ENCODE measurements at places on chromosomes 12 and 14.

DNA sequence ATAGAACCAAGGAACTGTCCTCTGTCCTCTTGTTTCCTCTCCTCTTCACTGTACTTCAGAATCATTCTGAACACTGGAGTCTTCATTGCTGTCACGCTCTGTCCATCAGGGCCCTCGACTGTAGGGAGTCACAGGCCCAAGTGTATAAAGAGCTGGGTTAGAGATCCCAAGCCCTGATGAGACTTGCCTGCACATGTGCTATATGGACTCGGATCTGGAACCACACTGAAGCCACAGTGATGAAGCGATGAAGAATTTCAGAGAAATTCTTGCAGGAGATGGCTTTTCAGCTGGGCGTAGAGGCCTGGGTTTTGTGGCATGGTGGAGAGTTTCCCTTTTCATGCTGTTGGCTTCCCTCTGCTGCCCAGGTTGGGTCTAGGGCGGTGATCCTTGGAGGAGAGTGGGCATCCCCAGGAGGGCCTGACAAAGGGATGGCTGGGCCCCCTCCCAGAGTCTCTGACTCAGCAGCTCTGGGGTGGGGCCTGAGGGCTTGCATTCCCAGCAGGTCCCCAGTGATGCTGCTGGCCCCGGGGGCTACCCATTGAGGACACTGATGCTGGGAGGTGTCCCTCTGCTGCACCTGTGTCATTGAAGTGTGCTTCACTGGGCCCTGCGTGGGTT lies 39.6 kb upstream of the YY1 start:
- DNase-seq: no peak

DNA sequence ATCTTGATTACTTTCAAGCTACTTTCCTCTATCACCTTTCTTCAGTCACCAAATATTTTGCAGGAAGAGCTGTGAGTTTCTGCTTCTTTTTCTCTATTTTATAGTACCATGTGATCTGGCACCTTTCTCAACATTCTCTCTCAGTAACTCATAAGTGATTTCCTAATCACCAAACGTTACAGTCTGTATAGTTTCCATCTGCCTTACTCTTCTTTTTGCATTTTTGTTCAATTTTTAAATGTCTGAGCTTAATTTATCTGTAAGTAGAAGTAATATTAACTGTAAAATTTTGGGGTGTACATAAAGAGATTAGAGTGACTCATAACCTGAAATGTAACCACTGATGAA lies 422.1 kb upstream of the SYT1 start:
- DNase-seq: no peak

GRCh38 chr12:111268738-111269572 lies 99.9 kb downstream of the PHETA1 start:
- DNase-seq: no peak

- DNase-seq: no peak
Measured at GRCh38 chr14:91008759-91009409, 51.6 kb downstream of the RPS6KA5 start.

- DNase-seq: no peak
Measured at GRCh38 chr12:30908722-30909348, 17.7 kb upstream of the TSPAN11 start.

DNA sequence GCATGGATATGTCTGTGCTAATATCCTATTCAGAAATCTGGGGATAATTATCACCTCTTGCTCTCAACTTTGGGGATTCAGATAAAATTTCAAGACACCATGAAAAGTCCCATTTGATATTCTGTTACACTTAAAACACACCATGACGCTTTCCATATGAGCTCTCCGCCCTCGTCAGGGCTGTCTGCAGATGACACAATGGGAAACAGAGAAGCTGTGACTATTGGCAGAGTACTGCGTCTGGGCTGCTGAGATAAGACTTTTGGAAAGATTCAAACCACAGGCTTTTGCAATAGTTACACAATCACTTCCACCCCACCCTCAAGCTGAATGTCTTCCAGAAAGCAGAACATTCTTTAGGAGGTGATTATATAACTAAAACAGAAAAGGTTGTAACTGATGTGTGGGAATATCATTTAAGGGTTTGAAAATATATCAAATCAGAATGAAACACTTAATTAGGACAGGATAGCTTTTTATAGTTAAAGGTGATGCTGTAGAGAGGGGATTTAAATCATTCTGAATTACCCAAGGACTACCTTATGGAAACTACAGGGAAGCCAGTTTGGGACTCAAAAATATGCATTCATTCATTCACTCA lies 75.3 kb upstream of the TMPO start:
- no peak for DNase-seq

DNA sequence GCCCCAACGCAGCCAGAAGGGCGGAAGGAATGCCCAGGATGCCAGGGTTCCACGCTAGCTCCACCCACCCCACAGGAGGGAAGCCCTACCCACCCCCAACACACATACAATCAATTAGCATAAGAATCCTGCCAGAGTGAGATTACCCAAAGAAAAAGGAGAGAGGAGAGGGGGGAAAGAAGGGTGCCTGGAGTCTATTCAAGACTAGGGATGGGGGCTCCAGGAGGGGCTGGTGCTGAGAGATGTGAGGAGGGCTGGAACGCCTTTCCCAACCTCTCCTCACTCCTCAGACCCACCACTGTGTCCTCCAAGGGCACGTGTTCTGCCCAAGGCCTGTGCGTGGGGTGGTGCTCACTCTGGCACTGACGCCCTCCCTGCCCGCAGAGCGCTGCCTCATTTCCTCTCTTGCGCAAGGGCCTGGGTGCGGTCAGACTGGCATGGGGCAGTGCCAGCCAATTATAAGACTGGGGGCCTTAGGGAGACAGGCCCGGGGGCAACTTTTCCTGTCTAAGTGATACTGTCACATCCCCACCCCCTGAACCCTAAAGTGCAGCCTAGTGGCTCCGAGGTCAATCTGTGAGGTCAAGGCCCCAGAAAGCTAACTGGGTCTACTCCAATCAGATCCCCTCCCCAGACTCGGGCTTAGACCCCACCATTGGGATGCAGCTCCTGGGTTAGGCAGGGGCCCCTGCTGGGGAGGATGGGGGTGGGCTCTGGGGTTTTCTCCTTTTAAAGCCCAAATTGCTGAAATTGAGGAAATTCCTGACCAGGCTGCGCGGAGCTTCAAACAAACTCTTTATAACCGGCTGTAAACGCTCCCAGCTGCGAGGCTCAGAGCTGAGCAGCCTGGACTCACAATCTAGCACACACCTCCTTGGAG lies 10.2 kb upstream of the ITGB7 start:
- DNase-seq: no peak

DNA sequence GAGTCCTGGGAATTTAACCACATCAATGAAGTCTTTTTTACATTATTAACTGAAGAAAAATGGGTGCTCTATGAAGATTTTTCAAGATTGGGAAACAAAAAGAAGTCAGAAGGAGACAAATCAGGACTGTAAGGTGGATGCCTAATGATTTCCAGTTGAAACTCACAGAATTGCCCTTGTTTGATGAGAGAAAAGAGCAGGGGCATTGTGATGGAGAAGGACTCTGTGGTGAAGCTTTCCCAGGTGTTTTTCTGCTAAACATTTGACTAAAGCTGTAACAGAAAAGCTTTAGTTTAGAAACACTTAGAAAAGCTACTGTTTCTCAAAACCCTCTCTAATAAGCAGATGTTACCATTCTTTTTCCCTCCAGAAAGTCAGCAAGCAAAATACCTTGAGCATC lies 5.8 kb downstream of the IRAK4 start:
- DNase-seq: no peak

- DNase-seq: no peak
Measured at GRCh38 chr12:104886418-104887401, 71.4 kb downstream of the SLC41A2 start.

DNA sequence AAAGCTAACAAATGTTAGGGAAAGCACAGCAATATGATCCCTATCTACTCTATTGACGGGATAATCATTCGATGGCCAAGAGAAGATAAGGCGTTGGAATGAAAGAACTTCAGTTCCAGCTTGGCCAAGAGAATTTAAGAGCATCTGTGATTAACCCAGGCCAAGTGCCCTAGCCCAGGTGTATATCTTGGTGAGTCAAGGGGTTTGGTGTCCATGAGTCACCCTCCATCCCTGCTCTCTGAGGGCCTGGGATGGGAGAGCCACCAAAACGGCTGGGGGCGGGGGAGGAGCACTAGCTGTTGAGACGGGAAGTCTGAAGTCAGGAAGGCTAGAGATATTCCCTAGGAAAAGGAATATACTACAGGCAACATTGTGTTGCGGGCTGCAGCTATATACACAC lies 13.0 kb downstream of the TBPL2 start:
- DNase-seq: no peak

GRCh38 chr14:61262082-61262481 lies 19.1 kb downstream of the TMEM30B start:
- no peak for DNase-seq

Data from stimulated activated CD4-positive, alpha-beta T cell treated with anti-CD3 and anti-CD28 coated beads, Interleukin-2, amount 100 ng/mL, for 4 hours (primary cell).